ENCODE measurements at places on chromosomes 4 and X. TPM values are rescaled to one million over a fixed set of nuclear protein-coding genes. Genes with fewer than 3 reads are reported as not detected.

The GAGE12F gene
- polyA plus RNA-seq = not detected

The SSX2B gene
- not detected for polyA plus RNA-seq

The CLDN22 gene
- not detected for polyA plus RNA-seq

The RNF175 gene
- 6.5 TPM for polyA plus RNA-seq

The TXK gene
- polyA plus RNA-seq = 4.0 TPM

The TSPAN7 gene
- polyA plus RNA-seq = 48.4 TPM

The NMU gene
- 3.8 TPM for polyA plus RNA-seq

The CT45A2 gene
- 14.8 TPM for polyA plus RNA-seq

The TASL gene
- 1.2 TPM for polyA plus RNA-seq
